Stimulated activated CD8-positive, alpha-beta memory T cell treated with anti-CD3 and anti-CD28 coated beads, Interleukin-7, amount 100 ng/mL, for 1 hour (primary cell): ENCODE measurements at places on chromosomes 5 and 9.

DNA sequence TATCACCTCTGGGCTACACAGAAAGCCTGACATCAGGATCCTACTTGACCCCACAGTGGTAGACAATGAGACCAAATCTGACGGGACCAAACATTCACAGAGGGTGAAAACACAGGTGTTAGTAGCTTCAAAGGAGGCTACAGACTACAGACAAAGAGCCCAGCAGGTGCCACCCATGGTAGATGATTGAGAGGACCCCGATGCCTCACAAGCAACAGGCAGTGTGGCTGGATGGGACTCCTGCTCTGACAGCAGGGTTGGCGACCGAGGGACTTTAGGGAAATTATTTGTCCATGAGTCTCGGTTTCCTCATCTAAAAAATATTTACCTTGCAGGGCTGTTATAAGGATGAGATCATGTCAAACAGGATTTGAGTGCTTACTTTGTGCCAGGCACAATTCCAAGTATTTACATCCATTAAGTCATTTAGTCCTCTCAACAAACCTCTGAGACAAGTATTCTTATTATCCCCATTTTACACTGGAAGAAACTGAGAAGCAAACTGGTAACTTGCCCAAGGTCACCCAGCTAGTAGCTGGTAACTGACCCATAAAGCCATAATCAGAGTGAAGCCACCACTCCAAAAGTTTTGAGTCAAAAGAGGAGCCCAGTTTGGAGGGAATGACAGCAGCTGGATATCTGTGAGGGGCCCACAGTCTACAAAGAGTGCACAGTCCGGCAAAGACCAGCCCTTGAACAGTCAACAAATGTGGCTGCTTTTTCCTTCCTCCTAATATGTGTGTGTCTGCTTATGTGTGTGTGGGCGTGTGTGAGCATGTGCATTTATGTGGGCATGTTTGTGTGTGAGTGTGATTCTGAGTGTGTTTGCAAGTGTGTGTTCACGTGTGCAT, 502.0 kb downstream of the BNC2 start:
- no peak for DNase-seq

- DNase-seq = no peak
Observed at GRCh38 chr5:8961219-8961618, 584.7 kb downstream of the SEMA5A start.

DNA sequence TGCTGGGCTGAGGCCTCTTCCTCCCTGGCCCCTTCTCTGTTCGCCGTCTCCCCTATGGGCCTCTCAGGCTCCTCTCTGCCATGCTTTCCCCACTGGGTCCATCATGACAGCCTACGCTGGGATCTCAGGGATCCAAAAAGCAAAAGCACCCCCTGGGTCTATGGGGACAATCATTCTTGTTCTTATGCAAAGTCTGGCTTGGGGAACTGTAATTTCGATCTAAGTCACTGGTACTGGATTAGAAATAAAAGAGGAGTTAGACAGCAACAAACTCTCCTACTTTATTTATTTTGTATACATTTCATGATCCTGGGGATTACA, 86.6 kb downstream of the SLC38A9 start:
- DNase-seq = no peak

DNA sequence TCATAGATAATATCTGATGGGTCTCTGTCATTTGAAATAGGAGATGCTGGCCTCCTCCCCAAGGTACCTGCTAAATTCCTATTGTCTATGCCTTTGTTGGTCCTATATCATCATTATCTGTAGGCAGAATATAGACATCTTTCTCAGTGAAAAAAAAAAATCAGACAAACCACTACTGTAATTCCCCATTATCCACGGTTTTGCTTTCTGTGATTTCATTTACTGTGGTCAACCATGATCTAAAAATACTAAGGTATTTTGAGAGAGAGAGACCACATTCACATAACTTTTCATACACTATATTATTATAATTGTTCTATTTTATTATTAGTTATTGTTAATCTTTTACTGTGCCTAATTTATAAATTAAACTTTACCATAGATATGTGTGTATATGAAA, 122.5 kb downstream of the INVS start:
- DNase-seq = no peak

DNA sequence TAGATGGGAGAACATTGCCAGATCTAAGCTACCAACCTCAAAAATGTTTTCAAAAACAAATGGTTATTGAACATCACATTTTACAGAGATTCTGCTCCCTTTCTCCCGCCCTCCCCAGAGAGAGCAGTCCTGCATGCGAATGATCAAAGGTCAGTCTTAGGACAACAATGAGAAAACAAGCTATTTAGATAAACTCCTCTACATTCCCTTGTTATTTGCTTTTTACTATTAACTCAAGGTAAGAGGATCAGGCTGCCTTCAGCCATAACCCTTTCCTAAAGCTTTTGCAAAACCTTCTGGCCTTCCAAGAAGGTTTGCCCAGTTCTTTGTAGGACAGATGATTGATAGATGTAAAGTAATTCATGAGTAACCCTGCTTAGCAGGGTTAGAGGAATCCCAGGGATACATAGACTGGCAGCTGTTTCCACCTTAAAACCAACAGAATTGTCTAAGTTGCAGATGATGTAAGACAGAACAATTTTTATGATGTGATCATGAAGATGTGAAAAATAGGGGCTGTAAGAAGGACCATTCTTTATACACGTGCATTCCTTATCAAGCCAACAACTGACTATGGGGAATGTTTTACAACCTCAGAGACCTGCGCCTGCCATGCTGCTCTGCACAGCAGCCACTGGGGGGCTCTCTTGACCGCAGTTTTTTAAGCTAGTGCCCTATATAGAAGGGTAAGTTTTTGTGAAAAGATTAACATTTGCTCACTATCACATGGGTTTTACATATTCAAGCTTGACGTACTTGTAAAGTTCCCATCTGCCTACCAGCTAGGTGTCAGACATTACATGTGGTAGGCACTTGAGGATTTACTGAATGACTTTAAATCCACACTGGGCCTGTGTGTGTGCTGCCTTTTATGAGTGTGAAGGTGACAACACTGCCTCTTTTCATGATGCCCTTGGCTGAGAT, 2.3 kb upstream of the ZNF782 start:
- peak; percentile 47 for DNase-seq

GRCh38 chr9:7478646-7479045, 320.9 kb downstream of the DMAC1 start:
- DNase-seq = no peak

GRCh38 chr9:70421272-70422180, 7.1 kb upstream of the KLF9 start:
- DNase-seq = no peak

- no peak for DNase-seq
Observed at GRCh38 chr9:19022206-19022605, 10.8 kb downstream of the SAXO1 start.

- DNase-seq = no peak
Observed at GRCh38 chr5:74095871-74096270, 469.9 kb downstream of the ARHGEF28 start.

DNA sequence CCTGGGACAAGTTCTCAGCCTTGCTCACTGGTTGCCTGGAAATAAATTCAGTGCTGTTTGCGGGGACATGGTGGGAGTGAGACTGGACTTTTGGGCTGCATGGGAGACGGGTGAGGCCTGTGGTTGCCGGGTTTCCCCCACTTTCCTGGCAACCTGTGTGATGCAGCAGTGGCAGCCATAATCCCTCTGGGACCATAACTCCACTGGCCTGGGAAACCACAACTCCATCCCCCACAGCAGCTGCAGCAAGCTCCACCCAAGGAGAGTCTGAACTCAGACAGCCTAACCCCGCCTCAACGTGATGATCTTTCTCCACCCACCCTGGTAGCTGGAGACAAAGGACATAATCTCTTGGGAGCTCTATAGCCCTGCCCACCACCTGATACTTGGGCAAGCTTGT, 349.9 kb downstream of the PIK3R1 start:
- DNase-seq = no peak

GRCh38 chr5:113435575-113435974, 786 bp upstream of the TSSK1B start:
- no peak for DNase-seq

GRCh38 chr5:55453211-55453610, 81.6 kb downstream of the PLPP1 start:
- DNase-seq = no peak

GRCh38 chr9:137077010-137077747, at the start of gene UAP1L1:
Gene UAP1L1, plus strand, starts transcription at chr9:137077517. Its CDS starts 16 bp downstream, at chr9:137077533.
- no peak for DNase-seq

DNA sequence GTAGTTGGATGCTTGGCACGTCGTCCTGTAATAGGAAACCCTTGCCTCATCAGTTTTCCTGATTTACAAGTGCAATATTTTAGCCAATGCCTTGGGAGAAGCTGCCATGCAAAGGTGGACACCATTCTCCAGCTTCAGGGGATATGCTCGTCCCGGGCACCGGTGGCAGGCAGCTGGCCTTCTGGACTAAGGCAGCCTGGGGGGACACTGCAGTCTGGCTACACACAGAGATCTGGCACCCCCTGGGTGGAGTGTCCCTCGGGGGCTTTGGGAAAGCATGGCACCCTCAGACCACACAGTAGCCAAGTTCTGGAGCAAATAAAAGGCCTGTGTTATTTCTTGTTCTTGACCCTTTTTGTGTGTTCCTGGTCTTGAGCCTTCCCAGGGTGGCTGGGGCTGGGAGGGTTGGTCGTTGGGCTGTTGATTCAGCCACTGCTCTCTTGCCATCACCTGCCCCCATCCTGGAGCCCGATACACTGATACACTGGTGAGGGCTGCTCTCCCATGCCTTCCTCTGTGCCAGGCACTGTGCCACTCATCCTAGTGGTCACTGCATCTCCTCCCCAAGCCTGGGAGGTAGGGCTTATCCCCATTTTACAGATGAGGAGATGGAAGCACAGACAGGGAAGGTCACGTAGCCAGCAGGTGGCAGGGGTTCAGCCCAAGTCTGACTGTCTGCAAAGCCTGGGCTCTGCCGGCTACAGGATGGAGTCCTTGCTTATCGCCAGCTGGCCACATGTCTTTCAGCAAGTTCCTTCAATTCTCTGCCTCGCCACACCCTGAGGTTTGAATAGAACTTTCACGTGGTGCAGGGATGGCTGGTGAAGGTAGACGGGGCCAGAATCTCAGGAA, 134.1 kb downstream of the RGS3 start:
- no peak for DNase-seq

DNA sequence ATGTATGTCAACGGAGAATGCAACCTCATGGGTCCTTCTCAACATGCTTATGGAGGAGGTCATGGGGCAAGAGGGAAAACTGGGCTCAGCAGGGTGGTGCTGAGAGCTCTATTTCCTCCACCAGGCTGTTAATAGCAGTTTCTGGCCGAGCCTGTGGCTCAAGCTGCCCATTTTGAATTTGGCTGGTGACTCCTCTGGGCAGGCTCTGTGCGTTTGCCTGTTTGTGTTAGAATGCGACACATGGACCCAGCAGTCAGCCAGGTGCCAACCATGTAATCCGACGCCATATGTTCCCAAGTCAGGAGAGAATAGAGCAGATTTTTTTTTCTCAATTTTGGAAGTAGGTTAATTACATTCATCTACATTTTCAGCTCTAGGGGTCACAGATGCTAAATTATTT, 387.7 kb upstream of the CLINT1 start:
- DNase-seq = no peak

GRCh38 chr5:157989296-157989695, 130.4 kb upstream of the CLINT1 start:
- DNase-seq = no peak

DNA sequence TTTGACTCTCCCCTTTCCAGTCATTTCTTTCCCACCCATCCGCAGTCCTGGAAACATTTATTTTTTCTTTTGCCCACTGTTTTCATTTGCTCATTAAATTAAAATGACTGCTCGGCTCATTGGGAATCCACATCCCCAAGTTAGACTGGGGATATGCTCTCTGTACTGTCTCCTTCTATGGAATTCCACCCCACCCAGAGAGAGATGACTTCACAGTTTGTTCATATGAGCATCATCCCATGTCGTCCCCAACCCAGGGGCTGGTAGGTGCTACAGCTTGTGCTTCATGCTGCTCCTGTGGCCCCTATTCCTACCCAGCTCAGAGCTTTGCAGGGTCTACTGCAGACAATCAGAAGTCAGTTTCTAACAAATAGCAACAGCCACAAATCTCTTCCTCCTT, 16.5 kb upstream of the RARS1 start:
- DNase-seq = no peak

DNA sequence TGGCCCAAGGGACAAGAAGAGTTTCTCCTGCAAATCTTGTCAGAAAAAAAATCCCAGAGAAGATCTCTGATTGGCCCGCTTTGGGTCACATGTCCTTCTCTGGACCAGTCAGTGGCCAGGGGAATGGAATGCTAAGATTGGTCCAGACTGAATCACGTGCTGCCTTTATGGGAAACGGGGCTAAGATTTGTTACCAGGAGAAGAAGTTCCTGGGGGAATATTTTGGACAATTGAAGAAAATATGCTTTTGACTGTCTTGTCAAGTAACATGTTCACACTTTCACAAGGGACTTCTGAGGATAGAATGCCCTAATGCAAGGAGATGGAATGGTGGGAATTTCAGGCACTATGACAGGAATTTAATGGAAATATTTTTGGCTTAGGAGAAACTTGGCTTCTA, 74.1 kb upstream of the SH3PXD2B start:
- DNase-seq = no peak

- no peak for DNase-seq
Observed at GRCh38 chr5:127609011-127609410, 39.9 kb upstream of the CTXN3 start.

- no peak for DNase-seq
Observed at GRCh38 chr9:752681-753200, 88.8 kb upstream of the DMRT1 start.

GRCh38 chr9:134360897-134361296, 34.6 kb downstream of the RXRA start:
- DNase-seq = no peak

- no peak for DNase-seq
Observed at GRCh38 chr5:43663916-43664315, 60.9 kb downstream of the NNT start.

GRCh38 chr5:57324861-57325260, 151.0 kb downstream of the GPBP1 start:
- no peak for DNase-seq

DNA sequence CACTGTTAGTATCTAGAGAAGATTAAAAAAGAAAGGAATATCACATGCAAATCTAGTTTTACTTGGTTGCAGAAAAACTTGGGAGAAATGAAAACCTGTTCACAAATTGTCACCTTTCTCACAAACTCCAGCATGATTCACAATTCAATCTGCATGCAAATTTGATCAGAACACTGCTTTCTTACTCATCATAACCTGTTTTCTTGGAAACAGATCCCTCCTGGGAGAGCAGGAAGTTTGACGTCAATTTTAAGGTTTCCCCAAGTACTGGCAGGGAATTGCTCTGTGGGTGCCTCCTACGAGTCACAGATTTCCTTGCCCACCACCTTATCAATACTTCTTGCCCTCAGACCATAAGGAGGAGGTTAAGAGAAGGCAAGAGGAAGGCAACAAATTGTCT, 30.2 kb upstream of the HTR4 start:
- no peak for DNase-seq

GRCh38 chr5:117590944-117591343, 1016.3 kb upstream of the SEMA6A start:
- DNase-seq = no peak

DNA sequence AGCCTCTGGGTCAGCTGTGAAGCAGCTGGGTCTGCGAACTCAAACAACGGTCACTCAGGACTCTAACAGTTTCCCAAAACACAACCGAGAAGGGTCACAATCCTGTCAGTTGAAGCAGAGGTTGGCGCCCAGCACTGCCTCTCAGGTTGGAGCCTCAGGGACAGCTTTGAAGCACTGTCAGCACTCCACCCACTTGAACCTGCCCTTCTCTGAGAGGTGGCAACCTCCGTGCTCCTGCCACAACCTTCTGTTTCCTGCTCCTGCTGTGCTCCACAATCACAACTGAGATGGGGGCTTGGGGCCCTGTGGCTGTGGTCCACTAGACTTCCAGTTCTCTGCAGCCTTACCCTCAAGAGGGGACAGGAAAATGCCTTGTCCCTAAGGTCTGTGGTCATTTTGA, 21.7 kb upstream of the LCP2 start:
- no peak for DNase-seq
